ENCODE measurements at places on chromosomes 4 and X.
A peak's percentile ranks its signal among the peaks of the same experiment; 100 is the strongest.

DNA sequence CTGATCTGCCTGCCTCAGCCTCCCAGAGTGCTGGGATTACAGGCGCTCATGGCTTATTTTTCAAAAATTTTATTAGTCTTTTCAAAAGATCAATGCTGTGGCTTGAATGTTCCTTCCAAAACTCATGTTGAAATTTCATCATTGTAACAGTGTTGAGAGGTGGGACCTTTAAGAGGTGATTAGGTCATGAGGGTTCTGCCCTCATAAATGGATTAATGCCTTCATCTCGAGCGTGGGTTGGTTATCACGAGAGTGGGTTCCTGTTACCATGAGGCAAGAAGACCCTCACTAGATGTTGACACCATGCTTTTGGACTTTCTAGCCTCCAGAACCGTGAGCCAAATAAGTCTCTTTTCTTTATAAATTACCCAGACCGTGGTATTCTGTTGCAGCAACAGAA is 30.3 kb downstream of the EIF2S3 start:
- DNase-seq: no peak

- DNase-seq: no peak
These were observed 11.2 kb downstream of the IDS start for GRCh38 chrX:149493567-149494562.

- no peak for DNase-seq
These were observed 3.6 kb downstream of the MECP2 start for GRCh38 chrX:154093965-154094364.

DNA sequence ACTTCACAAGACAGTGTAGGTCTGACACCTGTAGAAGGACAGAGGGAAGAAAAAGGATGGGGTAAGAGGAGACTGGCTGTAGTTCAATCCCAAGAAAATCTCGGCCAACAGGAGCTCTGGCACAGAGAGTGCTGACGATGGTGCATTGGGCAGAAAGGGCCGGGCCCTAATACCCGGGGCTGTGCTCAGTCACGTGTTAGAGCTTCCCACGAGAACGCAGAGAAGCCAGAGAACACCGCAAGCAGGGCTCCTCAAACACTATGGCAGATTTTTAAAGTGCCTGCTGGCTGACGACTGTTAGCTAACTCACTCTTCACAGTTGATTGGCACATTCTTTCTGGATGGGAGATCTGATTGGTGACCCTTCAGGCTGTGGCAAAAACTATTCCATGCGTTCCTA is 35.5 kb downstream of the EREG start:
- DNase-seq: no peak

- no peak for DNase-seq
These were observed 61.7 kb upstream of the CAMK2D start for GRCh38 chr4:113823291-113823659.

DNA sequence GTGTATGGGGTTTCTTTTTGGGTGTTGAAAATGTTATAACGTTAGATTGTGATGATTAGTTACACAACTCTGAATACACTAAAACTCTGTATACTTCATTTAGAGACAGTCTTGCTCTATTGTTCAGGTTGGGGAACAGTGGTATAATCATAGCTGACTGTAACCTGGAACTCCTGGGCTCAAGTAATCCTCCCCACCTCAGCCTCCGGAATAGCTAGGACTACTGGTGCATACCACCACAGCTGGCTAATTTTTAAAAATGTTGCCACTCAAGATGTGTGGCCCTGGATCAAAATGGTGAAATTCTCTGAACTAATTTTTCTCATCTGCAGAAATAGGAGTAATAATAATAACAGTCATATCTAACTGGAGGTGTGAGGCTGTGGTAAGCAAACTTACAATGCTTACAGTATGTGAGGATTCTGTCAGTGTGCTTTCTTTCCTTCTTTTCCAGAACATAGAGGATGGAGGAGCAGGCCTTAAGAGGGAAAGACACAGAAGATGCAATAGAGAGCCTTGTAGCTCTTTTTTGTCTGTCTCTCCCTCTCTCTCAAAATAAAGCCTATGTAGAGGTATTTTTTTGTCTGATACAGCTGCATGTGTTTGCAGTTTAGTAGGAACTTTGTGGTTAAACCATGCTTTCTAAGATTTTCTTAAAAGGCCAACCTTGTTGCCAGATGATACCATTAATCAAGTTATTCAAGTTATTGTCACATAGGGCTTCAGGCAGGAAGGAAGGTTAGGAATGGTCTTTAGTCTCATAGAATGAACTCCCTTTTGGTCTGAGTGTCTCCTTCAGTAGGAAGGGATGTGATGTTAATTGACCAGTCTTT is 7.5 kb downstream of the ADD1 start:
- no peak for DNase-seq

DNA sequence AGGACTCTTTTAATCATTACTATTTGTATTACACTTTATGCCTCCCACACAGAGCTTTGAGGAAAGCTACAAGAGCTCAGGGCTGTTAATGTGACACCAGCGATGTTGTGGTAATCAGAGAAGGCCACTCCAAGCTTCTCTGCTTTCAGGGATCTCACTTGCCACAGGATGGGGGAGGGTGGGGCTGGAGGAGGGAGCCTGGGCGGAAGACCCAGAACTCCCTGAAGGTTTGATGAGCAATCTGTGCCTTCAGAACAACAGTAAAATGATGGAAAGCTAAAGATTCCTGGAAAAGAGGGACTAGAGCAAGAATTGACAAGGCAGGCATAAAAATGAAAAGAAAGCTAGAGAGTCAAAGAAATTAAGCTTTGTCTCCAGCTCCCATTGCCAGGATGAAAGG is 75.6 kb downstream of the MAML3 start:
- no peak for DNase-seq

GRCh38 chr4:110854021-110854678 is 231.3 kb upstream of the PITX2 start:
- DNase-seq: no peak

- no peak for DNase-seq
These were observed 3.2 kb downstream of the KDR start for GRCh38 chr4:55122235-55122634.

DNA sequence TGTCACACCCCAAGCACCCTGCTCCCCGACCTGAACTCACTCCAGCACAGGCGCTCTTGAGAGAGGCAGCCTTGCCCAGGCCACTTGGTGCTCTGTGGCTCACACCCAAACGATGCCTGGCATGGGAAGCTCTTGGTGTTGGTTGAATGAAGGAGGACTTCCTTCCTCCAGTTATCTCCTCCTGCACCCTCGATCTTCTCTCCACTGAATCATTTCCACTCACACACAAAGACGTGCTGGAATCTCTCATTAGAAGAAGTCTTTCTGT is 90.5 kb upstream of the TRIM2 start:
- DNase-seq: no peak

GRCh38 chrX:121581885-121582284 is 534.5 kb downstream of the GLUD2 start:
- no peak for DNase-seq

- DNase-seq: no peak
These were observed 171.9 kb downstream of the TRAM1L1 start for GRCh38 chr4:116913451-116913850.

DNA sequence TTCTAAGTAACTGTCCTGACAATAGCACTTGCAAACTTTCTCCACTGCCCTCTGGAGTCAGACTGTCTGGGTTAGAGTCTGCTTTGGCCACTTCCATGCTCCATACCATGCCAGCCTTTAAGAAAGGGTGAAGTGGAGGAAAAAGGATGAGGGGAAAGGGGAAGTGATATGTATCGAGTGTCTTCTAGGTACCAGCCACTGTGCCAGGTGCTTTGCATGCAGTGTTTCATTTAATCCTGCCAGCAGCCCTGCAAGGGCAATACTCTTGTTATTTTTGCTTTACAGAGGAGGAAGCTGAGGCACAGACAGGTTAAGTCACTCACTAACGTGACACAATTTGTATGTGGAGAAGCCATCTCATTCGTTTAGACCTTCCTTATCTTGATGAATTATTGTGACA is 55.6 kb downstream of the RTL9 start:
- DNase-seq: no peak

GRCh38 chr4:81905971-81906370 is 434.3 kb upstream of the RASGEF1B start:
- no peak for DNase-seq

DNA sequence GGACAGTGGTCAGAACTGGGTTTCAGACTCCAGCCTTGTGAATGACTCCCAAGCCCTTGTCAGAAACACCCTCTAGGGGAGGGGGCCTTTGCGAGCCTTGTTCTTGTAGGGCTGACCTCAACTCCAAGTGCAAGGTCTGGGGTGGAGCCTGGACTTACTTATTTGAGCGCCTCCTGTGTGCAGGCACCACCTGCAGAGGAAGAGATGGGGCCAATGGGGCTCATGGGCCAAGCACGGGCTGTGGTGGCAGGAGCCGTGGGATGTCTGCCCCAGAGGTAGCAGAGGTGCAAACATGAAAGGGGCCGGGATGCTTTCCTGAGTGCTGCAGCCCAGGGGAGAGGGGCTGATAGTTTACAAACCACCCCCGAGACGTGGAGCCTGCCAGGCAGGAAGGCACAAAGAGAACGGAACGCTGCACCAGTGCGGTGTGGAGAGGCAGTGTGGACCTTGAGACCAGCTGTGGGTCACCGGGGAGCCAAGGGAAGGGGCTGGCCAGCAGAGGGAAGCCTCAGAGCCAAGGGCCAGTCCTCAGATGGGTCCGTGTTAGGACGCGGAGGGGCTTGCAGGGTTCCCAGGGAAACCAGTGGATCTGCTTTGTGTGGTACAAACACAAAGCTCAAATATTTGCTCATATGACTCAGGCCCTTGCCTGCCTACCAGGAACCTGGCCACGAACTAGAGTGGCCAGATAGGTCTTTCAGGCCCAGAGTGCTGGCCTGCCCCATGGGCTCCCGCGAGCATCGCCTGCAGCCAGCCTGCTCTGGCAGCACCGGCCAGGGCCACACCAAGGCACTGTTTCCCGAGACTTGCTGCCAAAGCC is 8.7 kb upstream of the TADA2B start:
- no peak for DNase-seq

DNA sequence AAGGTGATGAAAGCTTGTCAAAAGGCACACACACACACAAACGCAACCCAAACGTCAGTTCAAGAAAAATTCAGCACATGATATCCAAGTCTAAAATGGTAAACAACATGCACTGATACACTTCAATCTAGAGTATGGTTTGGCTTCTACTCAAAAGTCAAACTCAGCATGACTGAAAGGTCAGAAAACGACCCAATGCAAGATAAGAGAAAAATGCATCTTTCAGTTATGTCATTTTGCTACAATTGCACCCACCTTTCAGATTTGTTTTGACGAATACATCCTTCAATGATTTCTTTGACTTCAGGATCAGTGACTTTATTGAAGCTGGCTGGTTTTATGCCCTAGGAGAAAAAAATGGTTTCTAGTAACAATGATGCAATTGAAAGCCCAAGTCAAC is 56.3 kb downstream of the WNK3 start:
- no peak for DNase-seq

GRCh38 chr4:81804849-81805248 is 333.1 kb upstream of the RASGEF1B start:
- no peak for DNase-seq

DNA sequence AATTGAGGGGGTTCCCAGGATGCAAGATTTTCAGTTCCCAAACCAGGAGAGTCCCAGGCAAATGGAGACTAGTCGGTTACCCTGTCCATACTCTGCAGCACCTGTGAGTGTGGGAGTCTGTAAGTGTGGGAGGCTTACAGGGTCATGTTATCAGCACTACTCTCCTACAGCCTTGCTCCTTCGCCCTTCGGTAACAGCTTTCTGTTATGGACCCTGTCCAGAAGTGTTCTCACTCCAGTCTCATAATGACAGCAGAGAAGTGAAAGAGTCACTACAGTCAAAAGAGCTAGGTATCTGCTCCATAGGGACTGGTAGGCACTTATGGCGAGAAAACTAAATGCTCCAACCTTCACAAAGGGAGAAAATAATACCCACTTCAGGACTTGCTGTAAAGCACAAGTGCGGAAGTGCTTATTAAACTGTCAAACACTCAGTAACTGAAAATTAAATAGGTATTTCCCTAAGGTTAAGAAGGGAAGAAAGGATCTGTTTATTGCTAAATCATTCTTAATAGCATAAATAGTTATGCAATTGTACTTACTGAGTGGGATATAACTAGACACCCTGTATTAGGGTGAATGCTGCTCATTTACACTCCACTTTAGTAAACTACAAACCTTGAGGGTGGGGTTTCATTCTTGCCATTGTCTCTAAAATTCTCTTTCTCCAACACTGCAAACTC is 2.7 kb upstream of the ADH7 start:
- no peak for DNase-seq

DNA sequence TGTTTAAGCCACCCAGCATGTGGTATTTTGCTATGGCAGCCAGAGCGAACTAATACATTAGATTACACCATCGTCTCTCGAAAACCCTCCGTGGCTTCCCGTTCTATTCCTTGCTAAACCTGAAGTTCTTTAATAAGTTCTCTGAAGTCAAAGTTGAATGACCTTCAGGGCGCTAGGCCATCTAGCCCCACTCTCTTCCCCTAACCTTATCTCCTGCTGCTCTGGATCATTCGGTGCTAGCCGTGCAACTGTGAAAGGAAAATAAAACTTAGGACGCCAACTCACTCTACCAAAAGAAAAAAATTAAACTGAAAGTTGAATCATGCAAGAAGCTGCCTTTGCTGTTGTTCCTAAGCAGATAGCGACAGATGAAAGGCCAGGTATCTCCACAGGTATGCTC is 40.0 kb downstream of the CHRNA9 start:
- no peak for DNase-seq

- DNase-seq: no peak
These were observed 254.6 kb downstream of the GASK1B start for GRCh38 chr4:157918036-157918832.

- no peak for DNase-seq
These were observed 42.4 kb downstream of the FNIP2 start for GRCh38 chr4:158811216-158811540.

GRCh38 chr4:68062501-68062900 is 67.2 kb downstream of the TMPRSS11F start:
- DNase-seq: no peak

GRCh38 chrX:150680974-150681373 is 12.2 kb upstream of the MTMR1 start:
- no peak for DNase-seq

GRCh38 chr4:122152711-122153226 is 638 bp downstream of the BLTP1 start:
- DNase-seq: peak; percentile 7

DNA sequence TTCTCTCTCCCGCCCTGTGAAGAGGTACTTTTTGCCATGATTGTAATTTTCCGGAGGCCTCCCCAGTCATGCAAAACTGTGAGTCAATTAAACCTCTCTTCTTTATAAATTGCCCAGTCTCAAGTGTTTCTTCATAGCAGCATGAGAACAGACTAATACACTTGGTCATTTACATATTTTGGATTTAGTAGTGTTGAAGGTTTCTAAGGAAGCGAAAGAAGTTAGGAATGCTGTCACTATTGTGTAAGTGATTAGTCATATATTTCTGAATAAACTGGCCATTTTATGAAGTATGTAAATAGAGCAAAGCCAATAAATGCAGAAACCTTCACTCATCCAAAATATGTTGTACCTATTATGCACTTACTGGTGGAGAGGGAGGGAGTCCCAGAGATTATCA is 34.4 kb upstream of the GK2 start:
- no peak for DNase-seq

GRCh38 chrX:40506201-40506985 is 74.4 kb upstream of the ATP6AP2 start:
- no peak for DNase-seq
